ENCODE measurements at places on chromosomes 5 and 9.

DNA sequence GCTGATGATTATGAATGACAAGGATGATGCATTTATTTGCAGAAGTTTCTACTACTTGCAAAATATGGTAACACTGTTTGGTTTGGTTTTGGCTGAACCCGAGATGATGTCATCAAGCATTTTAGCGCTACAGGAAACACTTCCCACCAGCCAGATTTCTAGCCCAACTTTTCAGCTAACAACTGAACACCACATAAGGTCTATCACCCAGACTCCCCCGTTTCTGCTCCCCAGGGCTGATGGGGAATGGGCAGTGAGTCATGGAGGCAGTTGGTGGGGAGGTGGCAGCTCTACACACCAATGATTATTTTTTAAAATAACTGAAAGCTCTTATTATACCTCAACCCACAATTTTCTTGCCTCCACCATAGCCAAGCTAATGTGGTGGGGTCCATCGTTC is 302.9 kb downstream of the CEMIP2 start:
- DNase-seq = no peak

- DNase-seq = peak; percentile 67
Observed at GRCh38 chr5:180353048-180353979, at the start of gene GFPT2. GFPT2 (minus strand) TSS chr5:180353336; CDS start chr5:180353217, 119 bp downstream.

- DNase-seq = no peak
Observed at GRCh38 chr9:27722866-27723265, 149.6 kb upstream of the C9orf72 start.

GRCh38 chr5:54234304-54234933 is 76.0 kb downstream of the ARL15 start:
- peak; percentile 20 for DNase-seq

GRCh38 chr9:123347289-123348060 is 8.5 kb upstream of the CRB2 start:
- no peak for DNase-seq

GRCh38 chr5:154861946-154862345 is 3.5 kb downstream of the CNOT8 start:
- DNase-seq = no peak

DNA sequence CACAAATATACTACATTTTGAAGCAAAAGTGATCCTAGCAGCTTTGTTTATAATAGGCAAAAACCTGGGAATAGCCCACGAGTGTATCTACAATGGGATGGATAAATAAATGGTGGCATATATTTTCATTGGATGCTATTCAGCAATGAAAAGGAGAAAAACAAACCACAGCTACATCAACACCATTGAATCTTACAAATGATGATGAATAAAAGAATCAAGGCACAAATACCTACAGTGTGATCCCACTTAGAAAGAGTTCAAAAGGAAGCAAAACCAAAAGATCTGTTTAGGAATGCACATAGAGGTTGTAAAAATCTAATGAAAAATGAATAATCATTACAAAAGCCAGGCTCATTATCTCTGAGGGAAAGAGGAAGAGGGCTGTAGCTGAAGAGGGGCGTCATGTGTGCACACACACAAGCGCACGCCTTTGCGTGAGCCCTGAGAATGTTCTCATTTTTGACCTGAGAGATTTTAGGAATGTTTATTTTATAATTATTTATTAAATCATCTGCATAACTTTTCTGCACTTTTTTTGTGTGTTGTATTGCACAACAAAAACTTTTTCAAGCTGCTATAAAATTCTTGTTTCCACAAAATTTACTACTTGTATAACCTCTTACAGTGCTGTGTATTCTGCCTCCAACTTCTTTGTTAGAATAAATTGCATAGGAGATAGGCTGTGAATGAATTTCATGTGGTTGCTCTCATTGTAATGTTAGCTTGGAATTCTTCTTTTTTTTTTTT is 5.9 kb upstream of the RHOBTB3 start:
- DNase-seq = no peak

DNA sequence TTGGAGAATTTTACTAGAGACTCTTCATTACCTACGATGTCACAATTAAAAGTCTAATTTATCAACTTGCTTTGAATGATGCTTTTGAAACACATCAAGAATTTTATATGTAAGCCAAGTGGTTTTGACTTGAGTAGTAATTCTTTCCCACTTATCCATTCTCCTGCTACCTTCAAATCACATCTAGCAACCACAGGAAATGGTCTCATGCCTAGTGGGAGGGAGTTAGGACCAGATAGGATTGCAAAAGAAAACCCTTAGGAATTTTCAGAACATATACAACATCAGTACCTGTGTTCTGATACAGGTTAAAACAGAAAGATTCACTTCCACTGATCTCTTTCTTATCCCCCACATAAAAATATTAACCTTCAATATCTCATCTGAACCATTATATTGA is 260.4 kb downstream of the CWC27 start:
- no peak for DNase-seq

DNA sequence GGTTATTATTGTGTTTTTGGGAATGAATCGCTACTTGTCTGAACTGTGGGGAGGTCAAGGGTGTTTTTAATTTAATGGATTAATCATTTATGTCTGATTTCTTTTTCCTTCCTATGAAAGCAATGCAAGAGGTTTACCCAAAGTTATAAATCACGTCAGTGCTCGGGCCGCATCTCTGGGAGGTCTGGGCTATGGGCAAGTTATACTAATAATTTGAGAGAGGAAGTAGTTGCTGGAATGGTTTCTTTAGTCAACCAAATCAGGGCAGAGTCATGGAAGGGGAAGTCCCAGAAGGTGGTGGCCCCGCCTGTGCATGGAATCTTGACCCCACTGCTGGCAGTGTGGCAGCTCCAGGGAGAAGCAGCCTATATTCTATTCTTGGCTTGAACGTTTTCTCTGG is 180.2 kb downstream of the HSPA4 start:
- DNase-seq = no peak
